NCI-H1417 (cell line): ENCODE measurements at places on chromosomes 12 and 14.

- DNase-seq = no peak
Measured at GRCh38 chr14:103161054-103161397, 37.8 kb downstream of the TNFAIP2 start.

DNA sequence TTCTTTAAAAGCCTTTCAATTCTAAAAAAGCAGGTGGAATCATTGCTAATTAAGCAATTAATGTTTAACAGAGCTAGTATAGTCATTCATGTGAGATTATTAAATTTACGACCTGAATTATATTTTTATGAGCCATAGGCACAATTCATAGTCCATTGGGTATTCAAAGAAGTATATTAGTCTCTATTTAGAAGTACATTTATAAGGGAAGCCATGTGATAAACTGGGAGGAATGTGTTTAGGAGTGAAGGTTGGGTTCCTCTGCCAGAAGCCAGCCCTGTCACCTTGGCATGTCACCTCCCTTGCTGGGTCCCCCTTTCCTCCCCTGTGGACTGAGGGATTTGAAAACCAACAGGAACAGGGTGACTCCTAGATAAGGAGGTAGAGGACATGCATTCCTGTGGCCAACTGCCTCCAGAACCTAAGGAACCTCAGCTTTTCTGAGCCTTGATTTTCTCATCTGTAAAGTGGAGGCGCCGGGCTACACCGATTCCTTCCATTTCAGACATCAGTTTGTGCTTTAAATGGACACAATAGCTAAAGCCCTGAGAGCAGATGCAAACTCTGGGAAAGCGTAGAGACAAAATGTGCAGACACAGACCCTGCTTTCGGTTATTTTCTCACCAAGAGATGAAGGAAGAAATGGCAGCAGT is 5.4 kb upstream of the KRT2 start:
- DNase-seq = peak; percentile 68

DNA sequence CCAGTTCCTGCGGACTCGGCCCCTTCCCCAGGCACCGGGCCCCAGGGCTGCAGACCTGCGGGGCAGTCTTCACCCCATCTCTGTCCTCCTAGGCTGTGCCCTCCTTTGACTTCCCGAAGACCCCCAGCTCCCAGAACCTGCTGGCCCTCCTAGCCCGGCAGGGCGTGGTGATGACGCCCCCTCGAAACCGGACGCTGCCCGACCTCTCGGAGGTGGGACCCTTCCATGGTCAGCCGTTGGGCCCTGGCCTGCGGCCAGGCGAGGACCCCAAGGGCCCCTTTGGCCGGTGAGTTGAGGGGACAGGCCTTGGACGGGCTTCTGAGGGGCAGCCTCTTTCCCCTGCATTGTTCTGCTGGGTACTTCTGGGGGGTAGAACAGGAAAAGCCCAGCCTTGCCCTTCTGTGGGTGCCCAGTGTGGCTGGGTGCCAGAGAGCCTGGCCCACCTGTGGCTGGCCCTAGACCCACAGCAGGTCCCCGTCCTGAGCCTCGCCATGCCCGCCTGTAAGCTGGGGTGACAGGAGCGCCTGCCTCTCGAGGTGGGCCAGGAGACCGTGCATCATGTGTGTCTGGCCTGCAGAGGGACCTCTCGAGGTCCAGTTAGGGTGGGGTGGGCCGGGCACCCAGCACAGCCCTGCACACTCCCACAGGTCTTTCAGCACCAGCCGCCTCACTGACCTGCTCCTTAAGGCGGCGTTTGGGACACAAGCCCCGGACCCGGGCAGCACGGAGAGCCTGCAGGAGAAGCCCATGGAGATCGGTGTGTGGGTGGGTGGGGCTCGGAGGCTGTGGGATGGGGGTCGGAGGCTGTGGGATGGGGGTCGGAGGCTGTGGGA is 12.6 kb upstream of the PUS1 start:
- no peak for DNase-seq

DNA sequence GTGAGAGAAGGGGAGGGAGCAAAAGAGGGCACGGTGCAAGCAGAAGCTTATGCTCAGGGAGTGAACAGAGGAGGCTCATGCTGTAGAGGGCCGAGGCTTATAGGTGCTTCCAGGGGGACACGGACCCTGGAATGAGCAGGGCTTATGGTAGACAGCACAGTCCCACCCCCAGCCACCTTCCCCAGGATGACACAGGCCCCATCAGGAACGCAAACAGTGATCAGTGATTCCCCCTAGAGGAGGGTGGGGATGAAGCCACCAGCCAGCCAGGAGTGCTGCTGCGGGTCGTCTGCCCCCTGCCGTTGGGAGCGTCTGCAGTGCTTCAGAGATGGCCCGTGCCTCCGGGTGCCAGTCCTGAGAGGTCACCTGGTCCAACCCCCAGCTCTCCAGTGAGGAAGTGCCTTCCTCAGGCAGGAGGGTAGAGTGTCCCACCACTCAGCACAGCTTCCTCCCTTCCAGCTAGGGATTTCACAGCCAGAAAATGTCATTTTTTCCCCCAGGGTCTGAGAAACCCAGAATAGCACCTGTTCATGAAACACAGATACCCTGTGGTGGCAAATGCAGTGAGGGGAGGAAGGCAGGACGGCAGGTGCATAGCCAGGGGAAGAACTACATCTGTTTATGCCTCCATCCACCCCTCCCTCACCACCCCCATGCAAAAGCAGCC is 60.7 kb downstream of the SLC6A12 start:
- peak; percentile 84 for DNase-seq

DNA sequence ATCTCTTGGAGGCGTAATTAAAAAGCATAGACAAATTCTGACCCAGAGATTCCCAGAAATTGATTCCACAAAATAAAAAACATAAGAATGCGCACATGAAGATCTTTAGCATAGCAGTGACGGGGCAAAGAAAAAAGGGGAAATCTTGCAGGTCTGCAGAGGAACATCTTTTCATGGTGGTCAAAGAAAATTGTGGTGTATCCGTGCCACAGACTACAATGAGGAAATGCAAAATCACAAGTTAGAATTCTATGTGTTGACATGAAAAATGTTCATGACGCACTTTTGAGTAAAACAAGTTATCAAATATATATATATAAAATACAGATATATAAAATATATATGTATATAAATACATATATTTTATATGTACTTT is 101.6 kb downstream of the RIMBP2 start:
- DNase-seq = no peak

- DNase-seq = no peak
Measured at GRCh38 chr12:103197725-103198388, 240.4 kb downstream of the ASCL1 start.

GRCh38 chr14:38469156-38469555 is 213.3 kb upstream of the CLEC14A start:
- no peak for DNase-seq

DNA sequence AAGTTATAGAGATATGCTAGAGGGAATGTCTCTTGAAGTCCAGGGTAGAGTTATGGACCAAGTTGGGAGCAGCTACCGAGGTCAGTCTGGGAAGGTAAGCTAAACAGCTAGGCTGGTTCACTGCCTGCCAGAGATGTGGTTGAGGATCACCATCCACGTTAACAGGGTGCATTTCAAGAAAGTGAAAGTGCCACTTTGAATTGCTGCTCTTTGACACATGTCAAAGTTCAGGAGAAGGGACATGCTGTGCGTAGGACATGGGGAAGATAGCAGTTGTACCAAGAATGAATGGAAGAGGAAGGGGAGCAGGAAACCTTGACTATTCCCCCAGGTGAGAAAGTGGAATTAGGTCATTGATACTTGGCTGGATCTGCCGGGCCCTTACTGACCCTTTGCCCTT is 49.5 kb downstream of the MAX start:
- DNase-seq = no peak

DNA sequence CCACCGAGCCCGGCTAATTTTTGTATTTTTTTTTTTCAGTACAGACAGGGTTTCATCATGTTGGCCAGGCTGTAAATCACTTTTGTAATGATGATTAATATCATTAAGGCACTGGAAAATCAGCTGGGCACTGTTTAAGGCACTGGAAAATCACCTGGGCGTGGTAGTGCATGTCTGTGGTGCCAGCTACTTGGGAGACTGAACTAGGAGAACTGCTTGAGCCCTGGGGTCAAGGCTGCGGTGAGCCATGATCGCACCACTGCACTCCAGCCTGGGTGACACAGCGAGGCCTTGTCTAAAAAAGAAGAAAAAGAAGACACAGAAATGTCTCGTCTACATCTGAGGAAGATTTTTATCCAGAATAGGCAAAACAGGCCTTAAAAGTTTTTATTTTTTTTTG is 12.7 kb downstream of the SLC11A2 start:
- no peak for DNase-seq

DNA sequence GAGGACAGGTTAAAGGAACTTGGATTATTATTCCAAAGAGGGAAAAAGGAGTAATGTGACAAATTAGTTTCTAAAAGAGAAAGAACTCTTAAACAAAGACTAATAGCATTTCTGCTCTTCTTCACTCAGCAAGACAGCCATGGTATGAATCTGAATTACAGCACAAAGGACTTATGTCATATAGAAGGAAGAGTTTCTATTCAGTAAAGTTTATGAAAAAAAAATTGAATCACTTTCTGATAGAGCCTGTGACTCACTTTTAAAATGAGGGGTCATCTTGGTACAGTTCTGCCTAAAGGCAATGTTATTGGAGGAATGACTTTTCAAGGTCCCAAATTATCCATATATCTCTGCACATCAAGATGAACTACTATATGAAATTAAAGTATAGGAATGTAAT is 101.7 kb downstream of the DUSP6 start:
- no peak for DNase-seq

DNA sequence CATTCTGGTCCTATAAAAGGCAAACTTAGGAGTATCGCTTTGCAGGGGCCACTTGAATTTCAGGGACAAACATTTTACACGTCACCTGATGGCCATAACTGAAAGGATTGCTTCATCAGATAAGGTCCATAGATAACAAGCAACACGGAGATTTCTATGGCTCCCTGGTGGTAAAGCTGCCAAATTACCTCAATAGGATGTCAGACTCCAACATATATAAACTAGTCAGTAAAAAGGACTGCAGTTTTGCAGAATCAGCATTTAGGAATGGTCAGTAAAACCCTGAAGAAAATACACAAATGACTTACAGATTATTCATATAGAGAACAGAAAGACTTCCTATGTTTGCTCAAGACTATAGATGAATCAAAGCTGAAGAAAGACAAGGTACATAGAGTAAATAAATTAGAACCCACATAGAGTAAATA is 66.1 kb upstream of the GRIP1 start:
- peak; percentile 46 for DNase-seq

DNA sequence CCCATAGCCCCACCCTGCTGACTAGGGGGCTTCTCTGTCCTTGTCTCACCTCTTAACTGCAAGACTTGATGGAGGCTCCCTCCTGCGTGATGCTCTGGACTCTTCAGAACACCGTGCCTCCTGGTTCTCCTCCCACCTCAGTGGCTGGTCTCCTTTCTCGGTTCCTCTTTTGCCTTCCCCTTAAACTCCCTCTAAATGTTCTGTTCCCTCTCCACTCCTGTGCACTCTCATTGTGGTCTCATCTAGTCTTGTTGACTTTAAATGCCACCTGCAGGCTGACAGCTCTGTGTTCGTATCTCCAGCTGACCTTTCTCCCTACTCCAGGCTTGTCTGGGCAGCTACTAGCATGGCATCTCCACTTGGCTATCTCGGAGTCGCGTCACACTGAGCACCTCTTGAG is 28.3 kb downstream of the DYNC1H1 start:
- no peak for DNase-seq

GRCh38 chr12:75790219-75790618 is 241.4 kb downstream of the PHLDA1 start:
- no peak for DNase-seq

DNA sequence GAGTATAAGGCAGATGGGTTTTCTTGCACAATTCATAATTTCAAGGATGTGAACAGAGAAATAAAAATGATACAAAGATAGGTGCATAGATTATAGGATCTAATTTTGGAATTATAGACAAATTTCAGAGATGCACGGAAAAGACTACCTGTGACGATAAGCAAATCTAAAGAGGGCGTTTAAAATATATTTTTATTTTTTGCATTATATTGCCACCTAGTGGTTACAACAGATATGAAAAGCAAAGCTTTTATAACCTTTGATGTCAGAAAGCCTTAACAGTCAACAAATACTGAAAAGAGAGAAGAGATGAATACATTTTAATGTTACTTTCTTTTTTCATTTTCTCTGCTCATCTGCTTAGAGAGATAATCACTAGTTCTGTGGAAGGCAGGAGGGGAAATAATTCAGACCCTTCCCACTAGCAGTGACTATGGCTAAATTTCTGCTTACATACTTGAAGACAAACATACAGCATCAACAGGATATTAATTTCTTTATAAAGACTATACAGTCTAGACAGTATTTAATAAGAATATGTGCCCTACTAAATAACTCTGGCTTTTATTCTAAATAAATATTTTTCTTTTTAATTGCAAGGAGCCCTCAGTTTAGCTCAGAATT is 46.3 kb downstream of the NTS start:
- DNase-seq = peak; percentile 69

- DNase-seq = no peak
Measured at GRCh38 chr14:37697489-37698121, 102.2 kb downstream of the TTC6 start.

GRCh38 chr14:80003138-80003537 is 208.2 kb downstream of the DIO2 start:
- DNase-seq = no peak

- no peak for DNase-seq
Measured at GRCh38 chr14:89264196-89264800, 152.7 kb downstream of the FOXN3 start.

DNA sequence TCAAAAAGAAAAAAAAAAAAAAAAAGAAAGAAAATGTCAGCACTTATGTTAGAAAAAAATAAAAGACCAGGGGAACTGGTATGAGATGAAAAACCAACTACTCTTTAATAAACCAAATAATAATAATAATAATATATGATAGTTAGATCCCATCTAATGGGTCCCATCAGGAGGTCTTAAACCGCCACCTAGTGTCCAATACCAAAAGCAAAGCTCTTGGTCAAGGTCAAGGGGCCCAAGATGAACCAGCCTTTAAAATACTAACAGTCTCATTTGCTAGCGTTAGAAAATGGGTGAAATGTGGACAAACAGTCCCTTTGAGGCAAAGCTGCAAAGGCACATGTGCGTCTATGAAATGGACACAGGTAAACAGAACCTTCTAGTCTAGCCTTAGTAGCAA is 12.3 kb downstream of the BRAP start:
- peak; percentile 13 for DNase-seq

GRCh38 chr14:61536661-61537562 is 158.4 kb upstream of the HIF1A start:
- DNase-seq = no peak

- DNase-seq = no peak
Measured at GRCh38 chr12:17215759-17216570, 610.0 kb upstream of the LMO3 start.

GRCh38 chr12:80593766-80594165 is 113.7 kb upstream of the MYF6 start:
- DNase-seq = no peak
